ENCODE measurements at places on chromosomes 6 and 20.

DNA sequence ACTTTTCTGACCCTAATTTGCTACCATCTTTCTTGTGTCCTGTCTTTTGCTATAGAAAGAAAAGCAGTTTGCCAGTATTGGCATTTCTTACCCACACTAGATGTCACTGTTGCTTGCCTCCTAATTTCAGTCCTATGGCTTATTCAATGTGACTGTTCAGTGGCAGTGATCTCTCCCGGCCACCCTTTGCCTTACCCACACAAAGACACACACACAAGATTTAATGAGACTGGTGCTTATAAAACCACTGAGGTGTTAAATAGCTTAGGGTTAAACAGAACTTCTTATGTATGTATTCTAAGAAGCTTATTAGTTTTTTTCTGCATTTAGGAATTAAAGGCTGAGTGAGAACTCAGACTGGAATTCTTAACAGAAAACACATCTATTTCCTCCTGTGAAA is 233.6 kb upstream of the ASCC3 start:
- peak; percentile 29 for DNase-seq

GRCh38 chr6:112231594-112232060 is 22.7 kb downstream of the LAMA4 start:
- DNase-seq, result no peak

DNA sequence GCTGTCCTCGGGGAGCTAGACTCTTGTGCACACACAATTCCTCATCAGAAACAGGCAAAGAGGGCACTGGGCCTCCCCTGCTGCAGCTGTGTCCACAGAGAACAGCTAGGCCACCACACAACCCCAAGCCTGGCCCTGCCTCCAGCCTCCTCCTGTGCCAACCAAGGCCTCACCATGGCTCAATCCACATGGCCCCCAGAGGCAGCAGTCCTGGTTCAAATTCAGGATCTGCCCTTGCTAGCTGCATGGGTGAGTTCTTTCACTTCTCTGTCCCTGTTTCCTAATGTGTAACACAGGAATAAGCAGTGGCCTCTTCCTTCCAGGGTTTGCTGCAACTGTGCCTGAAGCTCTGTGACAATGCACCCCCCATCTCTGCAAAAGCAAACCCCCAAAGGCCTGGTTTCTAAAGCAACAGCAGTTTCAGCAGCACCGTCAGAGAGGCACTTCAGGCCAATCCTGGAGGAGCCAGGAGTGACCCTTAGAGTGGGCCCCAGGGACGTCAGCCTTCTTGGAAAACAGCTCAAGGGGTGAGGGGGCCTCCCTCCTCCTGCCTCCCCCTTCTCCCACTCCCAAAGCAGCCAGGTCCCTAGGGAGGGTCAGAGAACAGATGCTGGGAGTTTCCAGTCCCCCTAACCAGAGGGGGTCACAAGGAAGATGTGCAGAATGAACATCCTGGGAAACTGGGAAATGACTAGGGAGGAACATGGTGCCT is 2.2 kb downstream of the ADISSP start:
- DNase-seq, result no peak

DNA sequence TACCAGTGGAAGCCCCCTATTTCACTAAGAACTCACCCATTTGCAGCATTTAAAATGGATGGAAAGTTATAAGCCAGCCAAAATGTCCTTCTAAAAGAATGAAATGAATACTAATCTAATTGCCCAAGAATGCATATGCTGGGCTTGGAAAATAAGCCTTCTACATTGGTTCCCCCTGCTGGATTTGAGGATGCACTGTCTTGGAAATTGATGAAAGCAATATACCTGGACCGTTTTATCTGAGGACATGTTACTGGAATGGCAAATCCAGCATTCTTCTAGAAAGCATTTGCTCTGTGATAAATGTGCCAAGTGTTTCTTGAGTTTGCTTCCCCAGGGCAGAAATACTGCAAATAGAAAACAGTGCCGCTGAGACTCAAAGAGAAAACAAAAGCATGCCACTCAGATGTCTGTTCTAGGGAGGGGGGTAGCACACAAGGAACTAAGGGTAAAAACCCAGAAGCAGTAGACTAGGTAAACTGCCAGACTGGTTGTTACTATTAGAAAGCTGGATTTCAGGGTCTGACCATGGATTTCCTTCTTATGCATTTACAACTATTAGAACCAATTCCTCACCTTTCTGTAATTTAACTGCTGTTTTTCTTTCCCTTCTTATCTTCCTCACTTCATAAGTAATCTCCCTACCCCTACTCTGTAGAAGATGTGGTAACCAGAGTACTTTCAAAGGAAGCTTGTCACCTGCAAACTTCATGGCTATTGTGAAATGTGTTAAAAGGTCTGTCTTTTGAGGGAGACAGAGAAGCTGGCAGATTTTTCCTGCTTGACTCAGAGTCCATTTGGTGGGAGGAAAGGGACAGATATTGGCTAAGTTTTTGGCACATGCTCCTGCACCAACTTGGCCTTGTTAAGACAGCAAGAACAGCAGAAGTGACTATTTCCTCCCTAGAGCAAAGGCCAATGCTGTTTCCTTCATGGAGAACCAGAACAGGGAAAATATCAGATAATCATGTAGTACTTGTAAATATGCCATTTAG is 642.6 kb downstream of the KIF16B start:
- DNase-seq, result peak; percentile 64

DNA sequence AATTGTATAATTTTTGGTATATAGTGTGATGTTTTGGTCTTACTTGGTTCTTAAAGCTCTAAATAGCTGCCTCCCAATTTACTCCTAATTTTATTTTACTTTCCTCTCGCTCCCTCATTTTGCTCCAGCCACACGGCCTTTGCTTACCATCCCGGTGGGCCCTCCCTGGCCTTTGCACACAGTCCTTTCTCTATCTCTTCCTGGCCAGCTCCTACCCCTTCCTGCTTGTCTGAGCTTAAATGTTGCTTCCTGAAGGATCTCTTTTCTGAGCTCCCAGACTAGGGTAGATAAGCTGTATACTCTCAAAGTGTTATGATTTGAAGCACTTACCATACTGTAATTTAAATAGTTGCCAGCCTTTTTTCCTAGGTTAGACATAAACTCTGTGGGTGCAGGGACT is 121.7 kb downstream of the UTRN start:
- no peak for DNase-seq

GRCh38 chr6:8481727-8482126 is 46.4 kb upstream of the SLC35B3 start:
- peak; percentile 2 for DNase-seq

DNA sequence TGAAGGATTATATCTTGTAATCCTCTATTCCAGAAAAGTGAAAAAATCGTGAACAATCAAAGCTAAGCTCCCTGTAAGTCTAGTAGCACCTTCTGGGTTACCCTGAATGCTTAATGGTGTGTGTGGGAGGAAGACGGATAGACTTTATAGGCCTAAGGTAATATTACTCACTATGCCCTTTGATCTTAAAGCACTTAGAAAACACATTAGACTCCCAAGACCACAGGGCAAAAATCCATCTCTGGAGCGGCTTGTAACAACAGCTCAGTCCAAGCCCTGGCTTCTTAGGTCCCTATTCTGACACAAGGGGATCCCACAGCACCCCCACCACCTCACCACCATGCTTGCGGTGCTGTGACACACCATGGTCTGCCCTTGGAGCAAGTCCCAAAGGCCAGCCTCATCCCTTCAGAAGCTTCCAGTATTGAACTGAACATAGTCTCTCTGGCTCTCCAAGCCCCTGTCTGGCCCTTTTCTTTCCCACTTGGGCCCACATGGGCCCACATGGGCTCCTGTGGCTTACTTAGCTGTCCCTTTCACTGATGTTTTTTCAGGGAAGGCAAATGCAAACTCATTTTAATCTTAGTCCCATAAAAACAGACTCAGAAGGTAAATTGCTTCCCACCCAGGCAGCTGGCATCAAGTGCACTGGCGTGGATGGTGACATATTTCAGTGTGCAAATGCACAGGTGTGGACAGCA is 28.3 kb downstream of the C6orf132 start:
- no peak for DNase-seq
